ENCODE measurements at places on chromosomes 5 and 9.

DNA sequence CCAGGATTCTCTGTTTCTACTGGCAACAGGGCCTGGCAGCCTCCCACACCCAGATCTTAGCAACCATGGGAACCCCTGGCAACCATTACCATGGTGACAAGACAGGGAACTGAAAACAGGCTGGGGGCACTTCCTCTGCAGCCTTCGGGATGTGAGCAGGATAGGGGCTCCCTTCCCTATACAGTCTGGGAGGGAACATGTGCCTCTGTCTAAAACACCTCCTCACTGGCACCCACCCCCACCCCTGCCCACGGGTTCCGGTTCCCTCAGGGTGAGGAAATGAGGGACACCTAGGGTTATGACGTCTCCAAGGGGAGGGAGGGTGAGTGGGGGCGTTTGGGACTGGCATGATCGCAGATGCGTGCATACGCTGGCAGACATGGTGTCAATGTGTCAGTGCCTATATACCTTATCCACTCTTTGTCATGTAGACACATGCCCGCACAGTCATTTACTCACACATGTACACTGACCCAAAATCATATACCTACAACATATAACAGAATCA is 3.0 kb upstream of the DNAJB5 start:
- no peak for ATAC-seq

DNA sequence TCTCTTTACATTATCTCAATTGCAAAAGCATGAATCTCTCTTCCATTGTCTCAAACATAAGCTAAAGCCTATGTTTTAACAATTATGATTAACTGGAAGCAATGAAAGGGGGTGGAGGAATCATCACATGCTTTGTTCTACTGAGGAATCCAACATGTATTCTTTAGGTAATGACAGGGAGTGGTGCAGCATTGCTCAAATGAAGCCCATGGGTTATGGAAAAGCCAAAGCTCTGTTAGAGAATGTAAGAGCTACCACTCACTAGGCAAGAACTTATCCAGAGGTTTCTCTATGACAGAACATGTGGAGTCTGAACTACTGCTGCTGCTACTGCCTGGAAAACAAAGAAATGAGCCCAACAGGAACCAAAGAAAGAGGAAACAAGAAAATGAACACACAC is 28.7 kb downstream of the KIF3A start:
- ATAC-seq = no peak

- ATAC-seq = no peak
Measured at GRCh38 chr5:20369518-20369885, 381.5 kb upstream of the CDH18 start.

DNA sequence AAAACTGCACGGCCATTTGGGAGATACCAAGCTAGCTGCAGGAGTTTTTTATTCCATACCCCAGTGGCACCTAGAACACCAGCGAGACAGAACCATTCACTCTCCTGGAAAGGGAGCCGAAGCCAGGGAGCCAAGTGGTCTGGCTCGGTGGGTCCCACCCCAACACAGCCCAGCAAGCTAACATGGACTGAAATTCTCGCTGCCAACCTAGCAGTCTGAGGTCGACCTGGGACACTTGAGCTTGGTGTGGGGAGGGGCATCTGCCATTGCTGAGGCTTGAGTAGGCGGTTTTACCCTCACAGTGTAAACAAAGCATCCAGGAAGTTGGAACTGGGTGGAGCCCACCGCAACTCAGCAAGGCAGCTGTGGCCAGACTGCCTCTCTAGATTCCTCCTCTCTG is 108.9 kb upstream of the CHD1 start:
- no peak for ATAC-seq

DNA sequence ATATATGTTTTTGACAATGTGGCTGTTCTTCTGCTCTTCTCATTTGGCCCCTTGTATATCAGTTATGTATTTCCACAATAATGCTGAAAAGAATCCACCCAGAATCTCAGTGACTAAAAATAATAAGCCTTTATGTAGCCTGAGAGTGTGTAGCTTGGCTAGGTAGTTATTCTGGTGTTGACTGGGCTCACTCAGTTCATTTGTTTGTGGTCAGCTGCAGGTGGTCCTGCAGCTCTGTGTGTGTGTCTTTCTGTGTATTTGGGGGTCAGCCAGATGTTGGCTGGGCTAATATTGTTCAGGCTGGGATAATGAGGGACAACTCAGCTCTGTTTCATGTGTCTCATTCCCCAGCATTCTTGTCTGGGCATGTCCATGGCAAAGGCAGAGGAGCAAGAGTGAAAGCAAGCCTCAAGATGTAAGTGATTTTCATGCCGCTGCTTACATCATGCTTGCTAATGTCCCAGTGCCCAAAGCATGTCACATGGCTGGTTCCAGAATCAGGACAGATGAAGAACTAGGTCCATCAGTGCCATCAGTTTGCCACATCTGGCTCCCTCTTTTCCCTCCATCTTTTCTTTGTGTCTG is 162.8 kb downstream of the KCTD16 start:
- no peak for ATAC-seq

DNA sequence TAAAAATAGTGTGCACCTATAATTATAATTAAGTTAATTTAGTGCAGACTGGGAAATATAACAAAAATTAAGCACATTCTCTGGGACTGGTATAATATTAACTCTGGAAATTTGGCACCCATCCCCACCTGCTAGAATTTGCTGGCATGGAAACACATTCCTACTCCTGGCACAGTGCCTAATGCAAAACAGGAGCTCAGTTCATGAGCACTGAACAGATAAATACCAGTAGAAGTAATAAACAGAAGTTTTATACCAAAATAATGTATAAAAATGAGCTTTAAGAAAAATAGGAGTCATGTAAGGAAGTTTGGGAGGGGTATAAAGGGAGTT is 23.7 kb upstream of the NPR3 start:
- ATAC-seq = peak; percentile 45

DNA sequence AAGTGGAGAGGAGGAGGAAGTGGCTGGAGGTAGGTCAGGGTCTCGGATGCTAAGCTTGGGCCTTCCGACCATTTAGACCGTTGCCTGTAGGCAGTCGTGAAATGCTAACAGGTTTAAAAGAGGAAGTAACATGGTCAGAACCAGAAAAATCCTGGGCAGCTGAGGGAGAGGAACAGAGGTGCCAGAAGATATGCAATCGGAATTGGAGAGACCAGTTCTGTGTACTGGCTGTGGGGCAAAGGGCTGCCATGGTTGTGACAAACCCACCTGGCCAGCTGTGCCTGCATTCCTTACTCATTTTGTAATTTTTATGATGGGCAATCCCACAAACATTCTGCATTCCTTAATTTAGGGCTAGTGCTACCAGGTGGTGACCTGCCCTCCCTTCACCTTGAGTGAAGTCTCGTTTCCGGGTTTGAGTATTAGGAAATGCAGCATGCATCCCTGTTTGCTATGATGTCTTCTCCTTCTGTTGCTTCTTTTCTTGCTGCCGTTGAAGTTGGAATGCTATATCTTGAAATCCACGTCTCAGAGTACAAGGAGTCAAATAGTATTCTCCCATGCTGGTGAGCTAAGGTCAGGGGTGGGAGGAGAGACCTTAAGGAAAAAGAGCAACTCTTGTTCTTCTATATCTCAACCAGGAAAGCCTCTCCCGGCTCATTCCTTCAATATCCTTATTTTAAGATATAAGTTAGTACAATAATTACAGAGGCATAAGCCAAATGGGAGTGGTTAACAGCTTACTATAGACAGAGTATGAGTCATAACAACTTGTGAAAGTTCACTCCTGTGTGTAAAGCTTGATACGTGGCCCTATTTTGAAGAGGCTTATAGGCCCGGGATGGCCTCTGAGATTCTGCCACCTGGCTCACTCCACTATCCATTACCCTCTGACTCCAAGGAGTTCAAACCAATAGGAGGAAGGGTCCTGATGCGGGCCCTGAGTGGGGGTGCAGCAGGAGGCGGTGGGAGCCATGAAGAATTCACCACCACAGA is 37.0 kb downstream of the B4GALT1 start:
- no peak for ATAC-seq

Data from SK-N-SH treated with all-trans-retinoic acid at 6 μM for 48 hours (cell line).